ENCODE measurements at places on chromosomes 2 and 18. TPM values are rescaled to one million over a fixed set of nuclear protein-coding genes. Genes with fewer than 3 reads are reported as not detected.

The MAPK4 gene
- 5.3 TPM for total RNA-seq

The ARHGEF4 gene
- total RNA-seq = 108 TPM

The RTP5 gene
- 0.10 TPM for total RNA-seq

The POTEI gene
- total RNA-seq = not detected

The WDR43 gene
- 44.4 TPM for total RNA-seq

DNA sequence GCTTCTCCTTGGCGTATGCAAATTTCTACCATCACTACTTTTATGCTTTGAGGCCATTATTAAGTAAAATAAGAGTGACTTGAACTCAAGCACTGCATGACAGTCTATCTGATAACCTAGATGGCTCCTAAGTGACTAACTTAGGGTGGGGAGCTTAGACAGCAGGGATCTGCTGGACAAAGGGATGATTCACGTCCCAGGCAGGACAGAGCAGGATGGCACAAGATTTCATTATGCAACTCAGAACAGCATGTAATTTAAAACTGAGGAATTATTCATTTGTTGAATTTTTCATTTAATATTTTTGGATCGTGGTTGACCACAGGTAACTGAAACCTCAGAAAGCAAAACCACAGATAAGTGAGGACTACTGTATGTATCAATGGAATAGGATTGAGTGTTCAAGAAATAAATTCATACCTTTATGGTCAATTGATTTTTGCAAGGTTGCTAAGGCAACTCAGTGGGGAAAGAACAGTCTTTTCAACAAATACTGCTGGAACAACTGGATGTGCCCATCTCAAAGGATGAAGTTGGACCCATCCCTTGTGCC is 115.3 kb downstream of the MBD2 start:
- DNase-seq = no peak

DNA sequence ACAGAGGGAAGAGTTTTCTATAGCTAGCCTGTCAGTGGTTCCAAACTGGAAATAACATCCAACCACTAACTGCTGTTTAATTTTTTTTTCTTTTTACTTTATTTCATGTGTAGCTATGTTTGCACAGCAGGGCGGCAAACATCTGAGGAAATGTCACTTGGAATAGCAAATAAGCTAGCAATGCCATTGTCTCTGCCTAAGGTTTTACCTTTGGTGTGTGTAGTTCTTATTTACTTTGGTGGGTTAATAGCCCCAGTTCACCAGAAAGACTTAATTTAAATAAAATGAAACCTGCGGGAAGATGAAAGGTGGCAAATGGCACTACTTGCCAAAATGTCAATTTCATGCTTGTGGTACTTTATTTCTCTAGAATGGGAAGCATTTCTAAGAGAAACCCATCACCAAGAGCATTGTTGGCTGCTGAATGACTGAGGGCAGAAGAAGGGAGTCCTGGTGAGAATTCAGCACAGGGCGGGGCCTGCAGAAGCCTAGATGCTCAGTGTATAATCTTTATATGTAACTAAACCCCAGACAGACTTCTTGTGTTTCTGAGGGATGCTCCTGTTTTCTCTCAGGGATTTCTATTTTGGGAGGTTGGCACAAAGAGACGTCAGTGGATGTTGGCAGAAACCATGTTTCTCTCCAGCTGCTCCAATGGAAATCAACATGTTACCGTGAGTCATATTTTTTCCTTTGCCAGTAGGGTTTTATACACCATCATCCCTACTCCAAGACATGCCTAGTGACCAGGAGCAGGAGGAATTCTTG is 300.4 kb upstream of the NT5C1B start:
- no peak for DNase-seq

DNA sequence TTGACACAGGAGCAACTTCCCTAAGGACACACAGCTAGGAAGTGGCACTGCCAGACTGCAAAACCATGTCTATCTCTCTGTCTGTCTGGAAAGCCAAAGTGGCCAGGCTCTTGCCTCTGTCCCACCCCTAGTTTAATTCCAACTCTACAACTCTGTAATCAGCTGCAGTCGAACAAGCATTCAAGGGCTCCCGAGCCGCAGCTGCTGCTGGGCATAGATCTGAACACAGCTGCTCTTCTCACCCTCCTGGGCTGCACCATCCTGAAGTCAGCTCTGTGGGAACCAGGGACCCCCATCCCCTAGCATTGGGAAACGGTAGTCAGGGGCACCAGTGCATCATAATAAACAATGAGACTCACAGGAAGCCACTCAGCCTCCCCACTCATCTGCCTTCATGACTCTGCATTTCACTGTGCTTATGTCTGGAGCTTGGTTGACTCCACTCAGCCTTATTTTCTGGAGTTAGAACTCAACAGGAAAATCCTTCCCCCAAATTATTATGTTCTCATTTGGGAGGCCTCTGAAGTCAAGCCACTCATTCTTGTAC is 44.4 kb upstream of the TMEM163 start:
- no peak for DNase-seq

- DNase-seq = no peak
Observed at GRCh38 chr18:49212819-49213218, 247.6 kb downstream of the DYM start.

GRCh38 chr18:72456802-72457201 is 87.3 kb downstream of the CBLN2 start:
- no peak for DNase-seq

DNA sequence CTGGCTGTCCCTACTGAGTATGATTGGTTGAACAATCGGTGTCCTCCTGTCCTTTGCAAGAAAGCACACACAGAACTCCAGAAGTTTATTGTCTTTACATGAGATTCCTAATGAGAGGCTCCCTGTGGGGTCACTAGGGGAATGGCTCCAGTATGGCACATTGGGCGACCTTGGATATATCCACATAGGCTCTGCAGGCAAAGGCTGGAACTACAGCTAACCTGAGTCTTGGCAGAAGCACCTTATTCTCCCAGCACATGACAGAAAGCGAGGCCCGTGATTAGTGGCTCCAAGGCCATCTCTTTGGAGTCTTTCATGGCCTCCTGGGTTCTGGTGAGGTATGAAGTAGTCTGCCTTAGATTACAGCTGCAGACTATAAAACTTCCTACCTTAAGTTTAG is 49.0 kb downstream of the ZDBF2 start:
- DNase-seq = no peak

DNA sequence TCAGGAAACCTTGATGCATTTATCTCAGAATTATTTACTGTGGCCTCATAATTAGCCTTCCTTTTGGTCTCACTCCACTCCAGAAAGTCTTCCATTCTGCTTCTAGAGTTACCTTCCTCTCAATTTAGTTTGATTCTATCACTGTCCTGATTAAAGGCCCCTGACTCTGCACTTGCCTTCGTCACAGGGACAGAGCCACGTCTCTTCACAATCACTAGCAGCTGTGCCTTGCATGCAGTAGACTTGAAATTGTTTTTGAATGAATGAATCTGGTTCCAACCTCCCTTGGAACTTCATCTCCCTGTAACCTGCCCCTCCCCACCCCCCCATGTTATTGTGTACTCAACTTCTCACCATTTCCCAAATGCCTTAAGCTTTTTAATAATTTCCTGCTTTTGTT is 52.4 kb downstream of the OSBPL6 start:
- no peak for DNase-seq

DNA sequence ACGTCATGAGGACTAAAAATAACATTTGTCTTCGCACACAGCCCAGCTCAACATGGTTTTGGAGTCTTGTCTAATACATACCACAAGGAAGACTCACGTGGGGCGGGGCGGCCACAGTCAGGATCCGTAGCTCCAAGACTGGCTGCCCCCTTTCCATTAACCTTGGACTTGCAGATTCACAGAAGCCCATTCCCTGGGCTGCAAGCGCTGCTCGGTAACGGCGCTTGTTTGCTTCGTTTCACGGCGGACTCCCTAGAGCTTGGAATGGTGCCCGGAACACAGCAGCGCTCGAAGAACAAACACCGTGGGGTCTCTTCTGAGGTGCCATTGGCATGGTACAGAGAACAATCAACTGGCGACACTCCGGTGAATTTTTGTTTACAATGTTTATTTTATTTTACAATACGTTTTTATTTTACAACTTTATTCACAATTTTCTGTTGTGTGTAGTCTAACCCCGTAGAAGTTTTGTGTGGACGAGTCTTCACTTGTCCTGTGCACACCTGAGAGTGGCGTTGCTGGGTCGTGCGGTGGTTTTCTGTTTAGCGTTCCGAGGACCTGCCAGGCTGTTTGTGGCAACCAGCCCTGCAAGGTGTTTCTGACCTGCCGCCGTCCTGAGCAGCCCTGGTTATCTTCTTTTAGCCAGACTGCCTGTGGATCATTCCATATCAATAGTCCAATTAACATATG is 126.5 kb downstream of the GALR1 start:
- DNase-seq = no peak

GRCh38 chr2:145080426-145080825 is 560.5 kb upstream of the ZEB2 start:
- DNase-seq = no peak

DNA sequence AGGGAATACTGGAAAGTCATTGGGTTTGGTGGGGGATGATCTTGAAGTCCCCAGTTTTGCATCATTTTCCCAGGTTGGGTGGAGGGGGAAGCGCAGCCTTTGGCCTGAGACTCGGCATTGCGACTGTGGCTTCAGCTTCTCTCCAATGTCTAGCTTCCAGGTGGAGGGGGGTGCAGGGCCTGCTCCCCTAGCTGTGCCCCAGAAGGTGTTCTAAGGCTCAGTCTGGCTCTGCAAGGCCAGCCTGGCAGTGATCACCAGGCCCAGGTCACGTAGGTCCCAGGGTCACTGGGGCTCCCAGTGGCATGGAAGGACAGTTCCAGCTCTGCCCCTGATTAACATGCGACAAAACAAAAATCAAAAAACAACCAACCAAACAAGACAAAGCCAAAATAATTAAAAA is 56.9 kb upstream of the HAAO start:
- DNase-seq = peak; percentile 68

DNA sequence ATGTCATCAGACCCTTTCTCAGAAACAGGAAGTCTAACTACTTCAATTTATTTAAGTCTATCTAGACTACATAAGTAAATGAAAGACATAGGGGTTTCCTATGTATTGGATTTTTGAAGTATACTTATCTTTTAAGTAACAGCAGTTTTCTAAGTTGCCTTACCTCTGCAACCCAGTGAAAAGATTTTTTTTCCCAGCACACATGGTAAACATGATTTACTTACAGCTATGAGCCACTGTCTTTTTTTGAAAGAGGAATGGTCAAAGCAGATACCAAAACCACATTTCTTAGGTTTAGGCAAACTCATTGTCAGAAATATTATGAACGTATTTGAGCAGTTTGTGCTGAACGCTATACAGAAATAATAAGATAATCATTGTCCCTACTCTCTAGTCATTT is 78.7 kb upstream of the OTX1 start:
- DNase-seq = no peak

GRCh38 chr2:101574622-101575021 is 99.7 kb upstream of the RFX8 start:
- DNase-seq = no peak

DNA sequence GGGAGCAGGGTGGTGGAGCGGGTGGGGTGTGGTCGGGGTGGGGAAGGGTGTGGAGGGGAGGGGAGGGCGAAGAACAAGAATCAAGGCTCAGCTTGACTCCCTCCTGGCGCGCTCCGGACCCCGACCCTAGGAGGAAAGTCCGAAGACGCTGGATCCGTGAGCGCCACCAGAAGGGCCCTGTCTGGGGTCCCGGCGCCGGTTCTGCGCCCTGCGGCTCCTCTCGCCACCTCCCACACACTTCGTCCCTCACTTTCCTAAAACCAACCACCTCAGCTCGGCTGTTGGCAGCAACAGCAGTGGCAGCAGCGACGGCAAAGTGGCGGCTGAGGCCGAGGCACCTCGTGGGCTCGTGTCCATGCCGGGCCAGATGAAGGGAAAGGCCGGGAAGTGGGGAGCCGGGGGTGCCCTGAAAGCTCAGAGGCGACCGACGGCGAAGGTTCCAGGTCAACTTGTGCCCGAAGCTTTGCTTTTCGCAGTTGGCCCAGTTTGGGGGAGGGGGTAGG is 2.1 kb downstream of the KLHL14 start:
- DNase-seq = no peak

DNA sequence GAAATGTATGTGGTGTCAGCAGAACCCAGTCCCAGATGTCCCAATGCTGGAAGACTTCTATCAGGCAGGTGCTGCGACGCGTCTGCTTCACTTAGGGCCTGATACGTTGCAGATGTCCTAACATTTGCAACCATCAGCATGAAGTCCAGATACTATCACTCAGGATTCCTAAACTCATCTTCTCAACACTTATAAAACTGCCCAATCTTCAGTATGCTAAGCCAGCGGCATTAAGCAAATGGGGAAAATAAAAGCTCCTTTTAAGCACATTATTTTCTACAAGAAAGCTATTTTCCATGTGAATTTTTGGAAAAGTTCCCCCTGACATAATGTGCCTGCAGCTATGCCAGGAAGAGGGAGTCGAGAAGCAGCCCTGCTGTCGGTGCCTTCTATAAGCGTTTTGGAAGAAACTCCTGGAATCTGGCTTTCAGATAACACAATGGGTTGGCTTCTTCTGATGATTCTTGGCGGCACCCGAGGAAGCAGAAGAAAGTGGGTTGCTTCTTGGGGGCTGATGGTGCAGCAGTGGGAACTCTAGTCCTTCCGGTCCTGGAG is 60.7 kb upstream of the ITGA6 start:
- no peak for DNase-seq

DNA sequence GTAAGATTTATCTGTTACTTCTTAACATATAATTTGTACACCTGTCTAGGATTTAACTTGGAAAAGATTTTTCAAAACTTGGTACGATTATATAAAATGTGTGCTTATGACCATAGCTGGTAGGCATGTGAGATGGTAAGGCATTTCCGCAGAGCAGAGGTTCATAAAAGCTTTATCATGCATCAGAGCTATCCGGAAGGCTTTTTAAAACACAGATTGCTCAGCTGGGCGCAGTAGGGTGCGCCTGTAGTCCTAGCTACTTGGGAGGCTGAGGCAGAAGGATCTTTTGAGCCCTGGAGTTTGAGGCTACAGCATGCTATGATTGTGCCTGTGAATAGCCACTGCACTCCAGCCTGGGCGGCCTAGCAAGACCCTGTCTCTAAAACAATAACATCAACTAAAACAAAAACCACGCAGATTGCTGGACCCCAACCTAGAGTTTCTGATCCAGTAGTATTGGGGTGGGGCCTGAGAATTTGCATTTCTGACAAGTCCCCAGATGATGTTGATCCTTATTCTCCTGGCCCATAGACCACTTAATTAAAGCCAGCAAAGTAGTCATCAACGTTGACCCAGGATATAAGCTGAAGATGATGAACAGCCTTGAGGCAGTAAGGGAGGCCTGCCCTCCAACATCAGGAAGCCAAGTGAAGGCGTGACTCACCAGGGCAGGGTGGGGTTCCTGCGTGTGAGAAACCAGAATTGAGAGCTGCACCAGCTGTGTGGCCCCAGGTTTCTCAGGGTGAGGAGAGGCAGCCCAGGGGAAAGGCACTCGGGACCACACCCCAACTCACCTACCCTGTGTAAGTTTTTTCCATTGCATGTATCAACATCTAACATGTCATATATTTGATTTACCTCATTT is 21.6 kb upstream of the SLC20A1 start:
- peak; percentile 90 for DNase-seq

- DNase-seq = no peak
Observed at GRCh38 chr2:45945302-45945717, 293.8 kb downstream of the PRKCE start.

- no peak for DNase-seq
Observed at GRCh38 chr18:23565916-23566547, 20.3 kb downstream of the NPC1 start.

Data from lower leg skin (tissue), 4 donors.